Uterus (tissue), 4 donors: ENCODE measurements at places on chromosomes 4 and X. TPM values are rescaled to one million over a fixed set of nuclear protein-coding genes. Genes with fewer than 3 reads are reported as not detected.

DNA sequence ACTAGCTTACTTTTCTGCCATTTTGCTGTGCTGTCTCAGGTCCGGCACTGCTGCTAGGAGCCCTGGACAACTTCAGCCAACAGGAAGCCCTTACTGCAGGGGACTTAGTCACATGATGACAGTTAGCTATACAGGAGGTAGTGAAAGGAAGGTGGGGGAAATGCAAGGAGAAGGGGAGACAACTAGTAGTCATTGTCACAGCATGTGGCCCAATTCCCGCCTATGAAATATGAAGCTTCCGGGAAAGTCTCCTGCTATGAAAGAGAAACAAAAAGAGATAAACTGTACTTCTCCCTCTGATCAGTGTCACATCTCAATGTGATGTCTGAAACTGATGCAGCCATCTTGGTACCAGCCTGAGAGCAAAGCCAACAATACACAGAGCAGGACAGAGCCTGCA, 71.6 kb downstream of the AMELX start:
- DNase-seq, result no peak

GRCh38 chr4:41602886-41603498, 65.0 kb downstream of the LIMCH1 start:
- DNase-seq, result no peak

GRCh38 chrX:100649550-100650356, 5.8 kb downstream of the SRPX2 start:
- peak; percentile 86 for DNase-seq

DNA sequence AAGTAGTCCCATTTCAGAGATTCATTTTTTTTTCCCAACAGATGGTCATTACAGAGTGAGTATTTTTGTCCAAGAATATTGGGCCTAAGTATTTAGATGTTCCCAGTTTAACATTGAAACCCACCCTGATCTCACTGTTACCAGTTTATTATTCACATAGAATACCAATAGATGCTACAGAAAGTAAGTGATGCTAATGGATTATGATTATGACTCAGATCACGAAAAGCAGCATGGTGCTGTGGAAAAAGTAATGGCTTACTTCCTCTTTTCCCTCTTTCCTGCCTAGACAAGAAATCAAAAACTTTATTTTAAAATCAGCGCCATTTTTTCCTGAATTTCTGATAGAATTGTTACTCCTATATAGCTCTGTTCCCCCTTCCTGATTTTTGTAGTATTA, 51.9 kb downstream of the GSPT2 start:
- no peak for DNase-seq

DNA sequence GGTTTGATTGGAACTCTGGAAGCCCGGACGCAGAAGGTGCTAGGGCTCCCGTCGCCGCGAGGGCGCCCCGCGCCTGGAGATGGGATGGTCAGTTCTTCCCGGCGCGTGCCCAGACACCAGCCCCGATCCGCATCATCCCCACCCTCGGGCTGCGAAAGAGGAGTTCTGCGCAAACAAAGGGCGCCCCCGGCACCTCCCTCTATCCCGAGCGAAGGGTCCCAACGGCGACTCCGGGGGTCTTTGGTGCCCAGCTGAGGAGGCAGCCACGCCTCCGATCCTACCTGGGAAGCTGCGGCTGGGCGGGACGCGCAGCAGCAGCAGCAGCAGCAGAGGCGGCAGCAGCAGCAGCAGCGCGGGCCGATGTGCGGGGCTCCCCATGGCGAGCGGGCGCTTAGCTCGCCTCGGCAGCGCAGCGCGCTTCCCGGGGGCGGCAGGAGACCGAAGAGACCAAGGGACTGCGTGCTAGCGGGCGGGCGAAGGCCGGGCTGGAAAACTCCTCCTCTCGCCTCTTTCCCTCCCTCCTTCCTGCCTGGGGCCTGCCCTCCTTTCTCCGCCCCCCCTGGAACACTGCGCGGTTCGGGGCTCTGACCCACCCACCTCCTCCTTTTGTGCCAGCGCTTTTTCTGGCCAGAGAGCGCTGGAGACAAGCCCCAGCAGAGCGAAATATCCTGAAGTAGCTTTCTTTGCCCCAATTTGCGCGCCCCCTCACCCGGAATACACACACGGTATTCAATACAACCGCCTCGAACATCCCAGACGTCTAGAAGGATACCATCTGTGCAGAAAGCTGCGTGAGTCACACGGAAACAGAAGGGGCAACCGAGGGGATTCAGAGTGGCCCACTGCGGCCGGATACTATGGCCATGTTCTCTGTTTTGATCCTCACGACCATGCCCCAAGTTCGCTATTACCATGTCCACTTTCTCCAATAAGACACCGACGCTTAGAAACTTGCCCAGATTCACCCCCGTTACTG, at the start of gene SRPX:
TSS of gene SRPX (minus strand) at position 457 of the 976 bp plus-strand sequence. CDS start at position 378, 79 bp downstream.
- DNase-seq, result peak; percentile 52

DNA sequence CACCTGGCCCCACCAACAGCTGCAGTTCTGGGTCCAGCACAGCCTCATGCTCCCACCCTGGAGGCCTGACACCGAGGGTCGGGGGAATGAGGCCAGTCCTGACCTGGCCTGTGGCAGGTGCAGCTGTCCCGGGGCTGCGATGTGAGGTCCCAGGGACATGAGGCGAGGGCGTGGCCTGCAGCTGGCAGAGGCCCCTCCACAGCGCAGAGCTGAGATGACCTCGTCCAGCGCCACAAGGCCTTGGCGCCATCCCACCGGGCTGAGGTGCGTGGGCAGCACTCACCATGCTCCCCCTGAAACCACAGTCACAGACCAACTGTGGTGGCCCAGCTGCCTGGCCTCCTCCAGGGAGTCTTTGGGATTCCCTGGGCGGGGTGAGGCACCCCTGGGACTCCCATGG, 26.6 kb upstream of the ADRA2C start:
- DNase-seq, result no peak

GRCh38 chr4:152747444-152747843, 32.1 kb downstream of the TIGD4 start:
- DNase-seq, result no peak

DNA sequence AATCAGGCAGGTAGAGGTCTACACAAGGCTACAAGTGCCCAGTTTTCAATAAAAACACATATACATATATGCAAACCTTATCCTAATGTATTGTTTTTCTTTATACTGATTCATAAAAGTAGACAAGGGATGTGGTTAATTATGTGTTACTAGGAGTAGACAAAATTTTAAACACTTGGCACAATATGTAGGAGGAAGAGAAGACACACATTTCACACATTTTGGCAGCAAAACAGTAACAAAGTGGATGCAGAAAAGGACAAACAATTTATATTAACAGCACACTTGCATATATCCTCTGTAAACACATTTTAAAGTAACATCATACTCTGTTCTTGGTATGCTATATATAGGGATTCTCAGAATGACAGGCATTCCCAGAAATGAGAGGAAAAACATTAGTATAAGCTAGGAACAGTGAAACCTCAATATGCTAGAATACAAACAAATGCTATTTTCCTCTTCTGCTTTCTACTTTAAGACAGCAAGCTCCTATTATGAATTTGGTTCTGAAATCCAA, 63.8 kb downstream of the GPRIN3 start:
- no peak for DNase-seq

Gene SSX4B
- total RNA-seq, result not detected

- DNase-seq, result no peak
Observed at GRCh38 chrX:70908541-70908940, at the start of gene TEX11. Gene TEX11, minus strand, starts transcription at chrX:70908711. Its CDS starts 922 bp downstream, at chrX:70907789.

Gene HSD17B13
- 0.14 TPM for total RNA-seq

DNA sequence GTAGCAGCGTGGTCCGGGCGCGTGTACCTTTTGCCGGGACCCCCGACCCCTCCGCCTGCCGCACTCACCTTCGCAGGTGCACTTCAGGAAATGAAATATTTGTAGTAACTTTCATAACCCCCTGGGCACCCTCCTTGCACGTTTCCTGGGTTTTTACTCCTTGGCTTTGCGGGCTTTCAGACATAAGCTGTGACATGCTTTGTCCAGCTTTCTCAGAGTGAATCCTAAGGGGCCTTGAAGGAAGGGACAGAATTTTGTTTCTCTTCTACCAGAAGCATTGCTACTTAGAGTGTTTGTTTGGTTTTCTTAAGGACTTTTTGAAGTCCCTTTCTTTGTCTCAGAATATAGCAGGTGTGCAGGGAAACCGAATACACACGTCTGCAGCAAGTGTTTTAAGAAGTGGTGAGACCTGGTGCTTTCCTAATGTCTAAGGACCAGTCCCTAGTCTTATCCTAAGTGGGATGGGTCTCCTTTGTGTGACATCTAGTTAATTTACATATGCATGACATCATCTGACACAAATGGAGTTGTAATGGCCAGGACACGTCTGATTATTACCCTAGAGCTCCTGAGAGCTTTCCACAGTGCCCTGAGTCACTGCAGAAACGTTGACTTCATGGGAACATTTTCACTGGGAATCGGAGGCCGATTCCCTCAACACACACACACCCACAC, 1.3 kb downstream of the FAM149A start:
- no peak for DNase-seq

Gene GYG2
- total RNA-seq, result not detected

DNA sequence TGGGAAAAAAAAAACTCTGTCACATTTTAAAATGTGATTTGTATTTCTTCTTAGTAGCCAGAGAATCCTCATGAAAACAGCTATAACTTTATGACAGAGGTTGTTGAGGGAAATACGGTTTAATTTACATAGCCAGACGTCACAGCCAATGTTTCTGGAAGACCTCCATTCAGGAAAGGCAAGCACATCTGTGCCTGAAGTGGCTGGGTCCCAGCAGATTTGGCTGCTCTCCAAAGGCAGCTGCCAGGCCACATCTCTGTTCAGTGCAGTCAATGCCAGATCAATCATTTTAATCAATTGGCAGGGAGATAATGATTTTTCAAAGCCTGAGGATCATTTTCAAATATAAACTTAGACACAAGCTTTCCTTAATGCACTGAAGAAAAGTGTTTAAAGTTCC, 86.5 kb upstream of the ZIC3 start:
- no peak for DNase-seq

- no peak for DNase-seq
Observed at GRCh38 chrX:54786967-54787366, 11.1 kb downstream of the ITIH6 start.

- no peak for DNase-seq
Observed at GRCh38 chr4:10129196-10130177, 12.9 kb upstream of the WDR1 start.

GRCh38 chr4:138562544-138562991, 320.4 kb upstream of the SLC7A11 start:
- no peak for DNase-seq

DNA sequence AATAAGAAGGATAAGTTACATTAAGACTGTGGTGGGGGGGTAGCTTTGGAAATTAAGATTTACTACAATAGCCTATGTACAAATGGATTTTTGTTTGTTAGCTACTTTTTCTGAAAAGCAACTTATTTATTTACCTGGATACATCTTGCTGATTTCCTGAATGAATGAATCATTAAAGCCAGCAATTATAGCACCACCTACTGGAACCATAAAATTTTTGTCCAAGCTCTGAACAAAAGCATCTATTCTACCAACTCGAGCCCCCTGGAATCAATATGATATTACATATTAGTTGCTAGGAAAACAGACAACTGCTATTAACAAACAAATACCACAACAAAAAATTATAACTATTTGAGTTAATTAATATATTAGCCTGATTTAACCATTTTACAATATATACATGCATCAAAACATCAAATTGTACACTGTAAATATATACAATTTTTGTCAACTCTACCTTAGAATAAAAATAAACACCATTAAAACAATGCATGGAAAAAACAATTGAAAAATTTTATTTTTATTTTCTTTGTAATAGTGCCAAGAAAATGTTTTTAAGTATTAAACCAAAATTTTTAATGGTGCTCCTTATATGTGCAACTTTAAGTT, 15.3 kb downstream of the SEPSECS start:
- DNase-seq, result no peak

- no peak for DNase-seq
Observed at GRCh38 chr4:72319601-72320021, 249.4 kb downstream of the ADAMTS3 start.

Gene PCDH19
- 2.6 TPM for total RNA-seq

DNA sequence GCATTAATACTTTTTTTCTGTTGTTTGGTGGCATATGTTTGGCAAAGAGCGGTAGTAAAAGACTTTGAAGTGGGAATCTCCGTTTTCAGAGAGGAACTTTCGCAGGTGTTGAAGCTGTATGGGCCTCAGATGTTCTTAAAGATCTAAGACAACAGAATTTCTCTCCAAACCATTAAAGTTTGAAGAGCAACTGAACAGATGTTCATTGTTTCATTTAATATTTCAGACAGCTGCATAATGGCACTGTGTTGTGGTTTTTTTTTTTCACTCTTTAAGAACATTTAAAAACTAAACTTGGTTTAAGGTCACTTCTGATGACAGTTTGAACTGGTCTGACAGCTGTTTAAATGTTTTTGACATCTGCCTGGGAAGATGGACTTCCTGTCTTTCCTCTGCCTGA, 882.7 kb upstream of the PCDH10 start:
- no peak for DNase-seq

Gene GAGE2A
- not detected for total RNA-seq

- DNase-seq, result no peak
Observed at GRCh38 chr4:155687380-155687982, 20.8 kb downstream of the GUCY1A1 start.

Gene SSX2B
- total RNA-seq, result not detected
